ENCODE measurements at places on chromosomes 11 and 22.

DNA sequence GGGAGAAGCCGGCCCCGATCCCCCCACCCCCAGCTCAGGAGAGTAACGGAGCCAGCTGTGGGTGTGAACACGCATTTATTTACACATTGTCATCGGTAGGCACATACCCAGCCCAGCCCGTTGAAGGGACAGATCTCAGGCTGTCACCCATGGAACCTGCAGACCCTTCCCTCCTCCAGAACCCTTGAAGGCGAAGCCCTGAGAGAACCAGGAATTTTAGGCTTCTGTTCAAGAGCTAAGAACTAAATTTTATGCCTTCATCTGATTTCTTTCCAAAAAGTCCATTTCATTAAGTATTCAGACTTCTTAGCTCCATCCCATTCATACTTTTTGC, 379 bp upstream of the BRMS1 start:
- DNase-seq, result peak; percentile 43

DNA sequence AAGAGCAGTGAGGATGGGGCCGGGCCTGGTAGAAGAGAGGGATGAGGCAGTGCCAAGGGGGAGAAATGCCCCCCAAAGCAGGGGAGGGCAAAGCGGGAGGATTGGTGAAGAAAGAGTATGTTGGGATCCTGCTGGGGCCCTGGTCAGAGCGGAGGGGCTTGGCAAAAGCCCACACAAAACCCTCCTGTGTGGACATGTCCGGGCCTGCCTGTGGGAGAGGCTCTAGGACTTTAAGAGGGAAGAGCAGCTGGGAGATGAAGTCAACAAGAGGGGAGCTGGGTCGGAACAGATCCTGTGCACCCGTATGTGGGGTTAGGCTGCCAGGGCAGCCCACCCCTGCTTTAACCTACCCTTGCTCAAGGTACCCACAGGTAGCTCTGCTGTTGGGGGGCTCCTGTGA, 25.8 kb downstream of the ART5 start:
- DNase-seq, result no peak

- no peak for DNase-seq
Observed at GRCh38 chr22:42670921-42671709, 21.9 kb upstream of the CYB5R3 start.

- DNase-seq, result no peak
Observed at GRCh38 chr11:105192115-105192514, 52.5 kb upstream of the CARD18 start.

- DNase-seq, result no peak
Observed at GRCh38 chr11:122664188-122664587, 8.7 kb downstream of the UBASH3B start.

- DNase-seq, result no peak
Observed at GRCh38 chr11:49505231-49505630, 296.8 kb upstream of the FOLH1 start.

DNA sequence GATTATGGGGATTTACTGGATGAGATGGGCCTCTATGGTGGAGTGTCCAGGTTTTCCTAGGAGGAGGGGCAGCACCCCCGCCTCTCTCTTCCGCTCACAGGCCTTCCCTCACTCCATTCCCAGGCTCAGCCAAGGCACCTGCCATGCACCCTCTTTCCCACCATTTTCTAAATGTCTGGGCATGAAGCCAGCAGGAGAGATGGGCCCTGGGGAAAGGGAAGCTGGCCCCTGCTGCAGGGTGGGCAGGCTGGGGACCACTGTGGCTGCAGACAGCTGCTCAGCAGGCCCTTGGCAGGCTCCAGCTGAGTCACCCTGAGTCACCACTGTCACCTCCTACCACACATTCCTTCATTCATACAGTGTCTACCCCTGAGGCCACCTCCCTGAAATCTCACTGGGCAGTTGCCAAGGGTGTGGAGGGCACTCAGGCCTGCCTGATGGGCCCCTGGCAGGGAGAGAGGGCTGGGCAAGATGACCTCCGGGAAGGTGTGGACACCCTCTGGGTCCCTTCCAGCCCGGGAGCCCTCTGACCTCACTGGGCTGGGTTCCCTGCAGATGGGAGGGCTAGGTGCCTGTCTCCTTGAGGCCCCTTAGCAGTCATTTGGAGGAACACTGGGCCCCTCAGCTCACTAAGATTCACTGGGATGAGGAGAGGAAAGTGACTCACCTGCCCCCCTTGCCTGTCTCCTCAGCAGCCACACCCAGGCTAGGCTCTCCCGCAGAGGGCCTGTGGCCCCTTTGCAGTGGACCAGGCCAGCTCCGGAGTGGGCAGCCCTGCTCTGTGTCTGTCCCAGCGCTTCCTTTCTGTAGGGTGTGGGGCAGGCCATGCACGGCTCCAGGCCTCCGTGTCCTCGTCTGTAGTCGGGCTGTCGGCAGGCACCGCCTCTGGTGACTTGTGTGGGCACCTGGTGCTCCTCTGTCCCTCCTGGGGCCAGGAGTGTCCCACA, 7.8 kb downstream of the MYEOV start:
- peak; percentile 40 for DNase-seq

GRCh38 chr11:86374586-86374985, at the start of gene CCDC81:
CCDC81 (plus strand) TSS chr11:86374887; CDS start chr11:86375164, 277 bp downstream.
- DNase-seq, result no peak

- no peak for DNase-seq
Observed at GRCh38 chr11:127640561-127641451, 640.2 kb upstream of the KIRREL3 start.

DNA sequence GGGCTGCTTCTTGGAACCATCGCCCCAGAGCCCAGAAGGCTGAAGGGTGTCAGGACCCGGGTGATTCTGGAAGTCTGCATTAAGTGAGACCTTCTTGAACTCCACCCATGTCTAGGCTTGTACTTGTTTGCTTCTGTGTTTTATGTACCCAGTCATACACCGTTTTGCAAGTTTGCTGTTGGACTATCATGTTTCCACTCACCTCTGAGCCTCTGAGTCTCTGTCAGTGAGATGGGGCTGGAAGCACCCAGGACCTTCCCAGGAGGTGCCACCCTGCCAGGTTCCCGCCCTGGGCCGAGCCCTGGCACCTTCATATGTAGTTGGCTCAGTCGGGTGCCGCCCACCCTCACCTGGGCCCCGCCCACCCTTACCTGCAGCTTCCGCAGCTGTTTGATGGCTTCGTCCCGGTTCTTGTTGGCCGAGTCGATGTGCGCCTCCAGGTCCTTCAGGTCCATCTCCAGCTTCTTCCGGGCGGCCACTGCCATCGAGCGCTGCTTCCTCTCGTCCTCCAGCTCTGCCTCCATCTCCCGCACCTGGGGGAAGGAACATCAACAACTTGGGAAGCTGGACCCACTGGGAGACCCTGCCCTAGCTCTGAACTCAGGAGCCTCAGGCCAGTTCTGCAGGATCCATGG, 35.1 kb downstream of the APOL1 start:
- no peak for DNase-seq

GRCh38 chr11:18012122-18012905, 533 bp downstream of the SERGEF start:
- DNase-seq, result no peak

DNA sequence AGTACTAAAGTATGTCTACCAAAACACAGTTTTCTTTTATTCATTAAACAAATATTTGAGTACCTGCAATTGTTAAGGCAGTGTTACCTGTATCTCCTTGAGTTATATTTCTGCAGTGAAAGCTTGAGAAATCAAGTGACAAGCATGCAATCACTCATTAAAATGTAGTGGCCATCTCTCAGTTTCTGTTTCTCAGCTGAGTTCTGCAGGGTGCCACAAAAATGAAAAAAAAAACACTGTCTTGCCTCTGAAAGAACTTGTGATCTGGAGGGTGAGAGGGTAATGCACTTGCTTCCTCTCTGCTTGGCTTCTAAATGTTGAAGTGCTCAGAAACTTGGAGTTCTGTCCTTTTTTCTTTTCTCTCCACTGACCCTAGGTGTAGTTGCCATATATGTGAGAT, 6.8 kb downstream of the QSER1 start:
- DNase-seq, result no peak

- no peak for DNase-seq
Observed at GRCh38 chr22:36900880-36901279, 12.5 kb upstream of the CSF2RB start.

- DNase-seq, result no peak
Observed at GRCh38 chr22:23529166-23530103, 50.7 kb downstream of the IGLL1 start.

GRCh38 chr11:60950933-60951605, 907 bp downstream of the SLC15A3 start:
- no peak for DNase-seq

- DNase-seq, result no peak
Observed at GRCh38 chr11:60459345-60459744, 3.7 kb downstream of the MS4A1 start.

GRCh38 chr22:38506118-38506962, at the start of gene DDX17:
DDX17 (minus strand) TSS chr22:38506311.
- DNase-seq, result peak; percentile 98

- no peak for DNase-seq
Observed at GRCh38 chr11:32849761-32850160, 20.0 kb downstream of the PRRG4 start.

DNA sequence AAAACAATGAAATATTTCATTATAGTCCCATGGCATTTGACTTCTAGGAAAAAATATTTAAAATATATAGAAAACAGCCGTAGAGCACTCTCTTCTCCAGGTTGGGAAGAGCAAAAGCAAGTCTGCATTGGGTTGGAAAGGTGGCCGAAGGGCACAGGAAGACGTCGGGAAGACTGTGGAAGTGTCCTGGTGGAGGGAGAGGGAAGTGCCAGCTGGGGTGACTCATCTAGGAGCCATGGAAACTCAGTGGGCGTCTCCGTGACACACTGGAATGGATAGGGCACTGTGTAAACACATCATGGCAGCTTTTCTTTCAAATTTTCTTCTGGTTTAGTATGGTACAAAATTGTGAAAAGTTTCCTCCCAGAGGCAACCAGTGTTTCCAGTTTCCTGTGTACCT, 12.7 kb downstream of the GTPBP1 start:
- no peak for DNase-seq

- no peak for DNase-seq
Observed at GRCh38 chr11:35523331-35523768, 2.1 kb downstream of the PAMR1 start.

DNA sequence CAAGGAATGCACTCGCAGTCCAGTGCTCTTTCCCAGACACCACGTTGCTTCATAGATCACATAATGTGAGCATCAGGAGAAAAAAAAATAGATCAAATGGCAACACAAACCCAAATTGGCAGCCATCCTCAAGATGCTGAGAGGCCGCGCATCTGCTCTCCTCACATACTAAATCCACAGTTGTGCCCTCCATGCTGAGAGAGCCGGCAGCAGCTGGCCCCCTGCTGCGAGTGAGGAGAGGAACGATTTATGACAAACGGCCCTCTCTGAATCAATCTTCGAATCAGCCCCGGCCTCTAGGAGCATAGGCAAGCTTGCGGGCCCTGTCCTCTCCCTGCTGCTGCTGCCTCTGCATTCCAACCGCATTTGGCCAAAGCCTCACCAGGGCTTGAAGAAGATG, 159.9 kb upstream of the TENM4 start:
- DNase-seq, result no peak

DNA sequence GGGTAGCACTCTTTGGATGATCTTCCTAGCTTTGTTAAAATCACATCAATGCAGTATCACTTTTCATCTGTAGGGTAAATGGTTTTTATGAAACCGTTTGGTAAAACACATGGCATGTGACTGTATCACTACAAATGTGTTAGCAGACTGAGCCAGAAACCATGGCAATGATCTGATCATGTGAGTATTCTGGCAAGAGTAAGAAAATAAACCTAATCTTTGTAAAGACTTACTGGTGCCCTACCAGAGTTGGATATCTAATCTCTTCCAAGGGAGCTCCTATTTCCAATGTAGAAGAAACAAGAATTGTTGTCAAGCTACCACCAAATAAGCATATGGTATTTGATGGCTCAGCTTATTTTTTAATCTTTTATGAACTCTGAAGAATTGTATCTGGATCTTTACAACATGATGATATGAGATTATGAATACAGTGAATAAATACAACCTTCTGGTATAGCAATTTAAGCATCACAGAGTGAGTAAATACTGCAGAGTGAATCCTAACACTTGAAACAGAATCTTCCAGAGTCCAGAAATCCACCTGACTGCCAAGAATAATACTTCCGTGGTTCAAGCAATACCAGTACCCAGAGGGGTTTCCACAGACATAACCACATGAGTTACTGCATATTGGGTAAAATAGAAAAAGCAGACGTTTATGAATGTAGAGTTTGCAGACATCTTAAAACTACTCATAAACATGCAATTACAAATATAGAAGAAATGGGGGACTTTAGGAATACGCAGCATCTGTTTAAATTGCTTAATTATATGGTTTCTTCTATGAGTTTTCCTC, 238.8 kb downstream of the TTC28 start:
- DNase-seq, result no peak

DNA sequence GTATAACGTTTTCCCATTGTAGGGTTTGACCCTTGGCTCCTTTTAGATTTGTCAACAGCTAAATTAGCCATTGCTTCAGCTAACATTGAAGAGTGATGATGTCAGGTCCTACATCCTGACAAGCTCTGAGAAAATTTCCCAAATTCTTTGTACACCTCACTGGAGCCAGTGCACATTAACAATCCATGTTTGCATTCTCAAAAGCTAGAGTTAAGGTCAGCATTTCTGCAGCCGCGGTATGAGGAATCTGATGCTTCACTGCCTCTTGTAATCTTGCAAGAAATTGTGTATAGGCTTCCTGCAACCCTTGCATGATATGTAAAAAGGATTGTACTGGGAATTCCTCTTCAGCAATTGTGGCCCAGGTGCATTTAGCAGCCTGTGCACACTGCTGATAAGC, 33.1 kb upstream of the NCAM1 start:
- no peak for DNase-seq

DNA sequence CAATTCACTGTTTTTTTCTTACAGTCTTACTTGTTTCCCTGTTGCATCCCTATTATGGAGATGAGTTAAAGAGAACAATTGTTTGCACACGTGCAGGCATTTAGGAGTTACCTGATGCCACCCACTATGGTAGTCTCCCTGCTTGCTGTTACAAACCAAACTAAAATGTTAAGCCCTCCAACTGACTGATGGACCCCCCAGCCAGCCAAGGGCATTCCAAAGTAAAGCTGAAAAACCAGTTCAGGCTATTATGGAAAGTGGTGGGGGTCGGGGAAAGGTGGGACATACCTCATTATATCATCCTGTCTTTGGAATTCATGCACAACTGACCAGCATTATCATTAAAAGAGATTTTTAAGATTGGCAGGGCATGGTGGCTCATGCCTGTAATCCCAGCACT, 47.0 kb upstream of the GNAZ start:
- no peak for DNase-seq

GRCh38 chr22:17476838-17477237, 86.5 kb upstream of the SLC25A18 start:
- DNase-seq, result no peak

GRCh38 chr11:123323568-123323967, 106.5 kb upstream of the GRAMD1B start:
- no peak for DNase-seq

DNA sequence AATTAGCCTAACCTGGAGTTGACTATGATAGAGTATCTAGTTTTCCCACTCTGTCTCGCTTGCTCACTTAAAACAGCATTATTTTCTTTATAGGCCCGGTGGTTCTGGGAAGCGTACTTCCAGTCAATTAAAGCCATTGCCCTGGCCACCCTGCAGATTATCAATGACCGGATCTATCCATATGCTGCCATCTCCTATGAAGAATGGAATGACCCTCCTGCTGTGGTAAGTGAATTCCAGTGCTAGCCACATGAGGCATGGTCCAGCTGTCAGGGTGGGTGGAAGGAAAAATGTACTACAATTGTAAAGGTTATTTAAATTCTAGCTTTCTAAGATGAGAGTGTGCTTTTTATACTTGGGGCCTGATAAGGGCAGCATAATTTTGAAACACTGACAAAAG, 76.0 kb downstream of the EXT2 start:
- DNase-seq, result no peak

All from AML-193 (cell line).